Activated T-helper 2 cell treated with anti-CD3 and anti-CD28 coated beads, Interferon-gamma antibody, Interleukin-2, Interleukin-4, amounts not matched to agents 10 μg/mL and 5 μg/mL and 100 μg/mL, durations not matched to agents 14 hours and 24 hours and 36 hours (primary cell): ENCODE measurements at places on chromosomes 2 and 18. TPM values are rescaled to one million over a fixed set of nuclear protein-coding genes. Genes with fewer than 3 reads are reported as not detected.

GRCh38 chr2:190974629-190975361 lies 39.2 kb downstream of the STAT1 start:
- DNase-seq: no peak

- no peak for DNase-seq
Observed at GRCh38 chr18:63477968-63478367, 1.2 kb downstream of the SERPINB5 start.

GRCh38 chr2:29587402-29588190 lies 333.8 kb downstream of the ALK start:
- DNase-seq: no peak

DNA sequence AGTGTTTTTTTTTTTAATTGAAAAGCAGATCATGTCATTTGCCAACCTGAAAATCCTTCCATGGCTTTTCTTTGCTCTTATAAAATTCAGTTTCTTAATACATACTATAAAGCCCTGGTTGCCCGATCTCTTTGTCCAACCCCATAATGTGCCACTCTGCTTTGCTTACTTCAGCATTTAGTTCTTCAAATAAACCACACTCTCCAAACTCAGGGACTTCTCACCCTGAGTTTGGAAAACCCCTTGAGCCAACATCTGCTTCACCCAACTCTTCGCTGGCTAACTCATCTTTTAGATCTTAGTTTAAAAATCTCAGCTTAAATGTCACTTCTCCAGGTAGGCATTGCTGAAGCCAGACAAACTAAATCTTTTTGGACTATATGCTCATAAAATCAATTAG lies 1.3 kb upstream of the STAT1 start:
- no peak for DNase-seq

DNA sequence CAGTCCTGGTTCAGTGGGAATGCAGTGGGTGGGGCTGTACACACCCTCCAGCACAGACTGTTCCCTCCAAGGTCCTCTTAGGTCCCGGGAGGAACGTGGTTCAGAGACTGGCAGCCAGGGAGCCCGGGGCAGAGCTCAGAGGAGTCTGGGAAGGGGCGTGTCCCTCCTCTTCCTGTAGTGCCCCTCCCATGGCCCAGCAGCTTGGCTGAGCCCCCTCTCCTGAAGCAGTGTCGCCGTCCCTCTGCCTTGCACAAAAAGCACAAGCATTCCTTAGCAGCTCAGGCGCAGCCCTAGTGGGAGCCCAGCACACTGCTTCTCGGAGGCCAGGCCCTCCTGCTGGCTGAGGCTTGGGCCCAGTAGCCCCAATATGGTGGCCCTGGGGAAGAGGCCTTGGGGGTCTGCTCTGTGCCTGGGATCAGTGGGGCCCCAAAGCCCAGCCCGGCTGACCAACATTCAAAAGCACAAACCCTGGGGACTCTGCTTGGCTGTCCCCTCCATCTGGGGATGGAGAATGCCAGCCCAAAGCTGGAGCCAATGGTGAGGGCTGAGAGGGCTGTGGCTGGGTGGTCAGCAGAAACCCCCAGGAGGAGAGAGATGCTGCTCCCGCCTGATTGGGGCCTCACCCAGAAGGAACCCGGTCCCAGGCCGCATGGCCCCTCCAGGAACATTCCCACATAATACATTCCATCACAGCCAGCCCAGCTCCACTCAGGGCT lies 17.5 kb upstream of the FAHD2A start:
- no peak for DNase-seq

- DNase-seq: no peak
Observed at GRCh38 chr18:74914648-74915047, 294.3 kb downstream of the PTGR3 start.

DNA sequence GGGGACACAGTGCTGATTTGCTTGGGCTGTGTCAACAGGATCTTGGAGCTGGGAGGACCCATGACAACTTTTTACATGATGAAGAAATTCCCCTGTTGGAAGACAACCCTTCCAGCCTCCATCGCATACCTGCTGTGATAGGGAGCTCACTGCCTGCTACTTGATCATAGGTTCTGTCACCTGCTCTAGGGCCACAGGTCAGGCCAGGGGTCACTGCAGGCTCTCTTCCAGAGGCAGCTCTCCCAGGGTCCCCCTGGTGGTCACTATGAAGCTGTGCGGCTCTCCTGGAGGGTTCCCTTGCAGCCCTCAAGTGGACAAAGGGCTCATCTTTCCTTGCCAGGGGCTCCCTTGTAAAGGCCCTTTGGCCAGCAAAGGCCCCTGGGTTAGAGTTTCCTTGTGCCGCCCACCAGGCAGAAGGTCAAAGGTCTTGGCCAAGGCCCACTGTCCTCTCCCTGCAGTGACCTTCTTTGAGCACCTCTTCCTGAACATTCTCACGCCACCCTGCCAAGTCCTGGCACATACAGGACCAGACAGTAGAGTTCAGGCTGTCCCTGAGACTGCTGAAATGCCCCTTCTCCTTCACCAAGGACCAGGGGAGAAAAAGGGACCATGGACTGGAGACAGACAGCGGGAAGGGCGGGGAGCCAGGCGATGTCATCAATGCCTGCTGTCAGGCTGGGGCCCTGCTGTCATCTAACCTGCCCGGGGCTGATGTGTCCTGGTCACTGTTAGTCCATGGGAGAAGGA lies 345.1 kb downstream of the DYSF start:
- no peak for DNase-seq

DNA sequence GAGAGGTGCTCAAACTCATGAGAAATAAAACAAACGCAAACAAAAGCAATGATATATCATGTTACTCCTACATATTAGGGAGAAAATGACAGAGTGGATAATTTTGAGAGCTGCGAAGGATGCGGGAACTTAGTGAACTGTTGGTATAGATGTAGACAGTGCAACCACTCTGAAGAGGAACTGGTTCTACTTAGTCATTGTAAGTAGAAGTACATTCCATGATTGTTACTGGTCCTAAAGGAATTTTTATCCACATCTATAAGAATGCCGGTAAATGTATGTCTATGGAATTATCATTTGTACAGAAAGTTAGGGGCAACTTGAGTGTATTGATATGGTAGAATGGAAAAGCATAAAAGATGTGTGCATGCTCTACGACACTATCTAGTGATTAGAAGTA lies 1238.4 kb downstream of the LRP1B start:
- no peak for DNase-seq

- no peak for DNase-seq
Observed at GRCh38 chr2:159290289-159290907, 3.9 kb upstream of the WDSUB1 start.

DNA sequence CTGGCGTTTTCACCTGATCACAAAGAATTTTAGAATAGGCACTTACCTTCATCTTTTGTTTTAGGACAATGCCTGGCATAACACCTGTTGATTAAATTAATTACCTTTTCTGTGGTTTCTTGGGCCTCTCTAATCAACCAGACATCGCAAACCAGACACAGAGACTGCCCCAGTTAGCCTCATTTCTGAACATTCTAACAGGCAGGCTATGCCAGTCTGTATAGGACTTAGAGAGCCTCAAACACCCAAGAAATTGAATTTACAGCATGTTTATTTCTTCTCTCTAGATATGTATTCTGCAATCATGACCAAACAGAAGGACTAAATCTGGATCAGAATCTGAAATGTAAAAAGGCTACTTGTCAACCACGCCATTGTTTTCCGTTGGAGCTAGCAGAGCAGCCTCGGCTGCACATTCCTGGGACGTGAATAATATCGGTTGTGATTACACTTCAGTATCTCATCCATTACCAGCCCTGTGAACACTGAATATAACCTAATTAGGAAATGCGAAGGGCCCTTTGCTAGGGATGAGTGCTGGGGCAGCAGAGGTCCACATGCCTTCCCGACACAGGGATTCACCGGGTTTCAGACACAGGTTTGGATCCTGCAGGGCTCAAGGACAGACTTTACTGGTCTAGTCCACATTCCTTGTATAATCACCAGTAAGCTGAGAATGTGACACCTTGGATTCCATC lies 17.5 kb upstream of the CDC42EP3 start:
- no peak for DNase-seq

GRCh38 chr18:78699499-78699898 lies 280.1 kb upstream of the SALL3 start:
- DNase-seq: no peak

GRCh38 chr2:237864444-237864931 lies 5.1 kb downstream of the RAMP1 start:
- no peak for DNase-seq

- DNase-seq: no peak
Observed at GRCh38 chr2:13638181-13638580, 921.4 kb downstream of the TRIB2 start.

- DNase-seq: no peak
Observed at GRCh38 chr2:189601043-189601442, 20.5 kb upstream of the SLC40A1 start.

- DNase-seq: no peak
Observed at GRCh38 chr2:46045888-46046287, 251.3 kb upstream of the EPAS1 start.

- no peak for DNase-seq
Observed at GRCh38 chr18:37122877-37123276, 293.9 kb downstream of the KIAA1328 start.

DNA sequence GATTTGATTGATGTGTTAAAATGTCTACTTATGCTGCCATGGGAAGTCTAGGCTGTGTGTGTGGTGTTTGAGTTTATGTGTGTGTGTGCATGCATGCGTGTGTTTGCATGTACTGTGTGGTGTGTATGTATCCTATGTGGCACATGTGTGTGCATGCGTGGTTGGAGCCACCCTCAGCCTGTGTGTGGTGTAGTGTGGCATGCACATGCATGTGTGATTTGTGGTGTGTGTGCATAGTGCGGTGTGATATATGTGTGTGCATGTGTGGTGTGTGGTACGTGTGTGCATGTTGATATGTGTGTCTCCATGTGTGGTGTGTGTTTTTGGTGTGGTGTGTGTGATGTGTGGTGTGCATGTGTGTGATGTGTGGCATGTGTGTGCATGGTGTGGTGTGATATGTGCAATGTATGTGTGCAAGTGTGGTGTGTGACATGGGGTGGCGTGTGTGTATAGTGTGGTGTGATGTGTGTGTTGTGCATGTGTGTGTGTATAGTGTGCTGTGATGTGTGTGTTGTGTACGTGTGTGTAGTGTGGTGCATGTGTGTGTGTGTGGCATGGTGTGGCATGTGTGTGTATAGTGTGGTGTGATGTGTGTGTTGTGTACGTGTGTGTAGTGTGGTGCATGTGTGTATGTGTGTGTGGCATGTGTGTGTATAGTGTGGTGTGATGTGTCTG lies 66.6 kb upstream of the HDAC4 start:
- no peak for DNase-seq

GRCh38 chr2:27323596-27324285 lies 844 bp upstream of the MPV17 start:
- DNase-seq: no peak

GRCh38 chr2:65742977-65743376 lies 310.6 kb upstream of the SPRED2 start:
- DNase-seq: no peak

DNA sequence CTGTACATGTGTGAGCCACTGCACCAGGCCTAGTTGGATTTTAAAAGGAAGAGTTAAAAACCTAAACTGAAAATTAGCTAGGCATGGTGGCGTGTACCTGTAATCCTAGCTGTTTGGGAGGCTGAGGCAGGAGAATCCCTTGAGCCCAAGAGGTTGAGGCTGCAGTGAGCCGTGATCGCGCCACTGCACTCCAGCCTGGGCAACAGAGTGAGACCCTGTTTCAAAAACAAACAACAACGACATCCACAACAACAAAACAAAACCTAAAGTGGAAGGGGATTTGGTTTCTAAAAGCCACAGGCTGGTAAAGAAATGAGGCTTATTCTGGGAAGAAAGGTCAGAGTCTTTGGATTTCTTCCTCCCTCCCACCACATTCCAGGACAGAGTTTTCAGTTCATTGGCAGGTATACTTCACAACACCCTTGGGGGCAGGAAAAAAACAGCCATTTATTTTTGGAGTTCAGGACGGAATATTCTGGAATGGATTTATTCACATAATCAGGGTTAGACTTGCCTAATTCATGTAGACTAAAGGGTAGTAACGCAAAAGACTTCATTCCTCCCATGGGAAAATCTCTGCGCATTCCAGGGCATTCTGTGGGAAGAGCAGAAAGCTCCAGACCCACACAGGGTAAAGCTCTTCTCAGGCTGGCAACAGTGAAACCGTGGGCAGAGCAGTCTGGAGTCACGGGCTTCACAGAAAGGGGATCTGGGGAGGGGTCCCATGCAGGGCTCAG lies 34.9 kb downstream of the TEX44 start:
- no peak for DNase-seq

DNA sequence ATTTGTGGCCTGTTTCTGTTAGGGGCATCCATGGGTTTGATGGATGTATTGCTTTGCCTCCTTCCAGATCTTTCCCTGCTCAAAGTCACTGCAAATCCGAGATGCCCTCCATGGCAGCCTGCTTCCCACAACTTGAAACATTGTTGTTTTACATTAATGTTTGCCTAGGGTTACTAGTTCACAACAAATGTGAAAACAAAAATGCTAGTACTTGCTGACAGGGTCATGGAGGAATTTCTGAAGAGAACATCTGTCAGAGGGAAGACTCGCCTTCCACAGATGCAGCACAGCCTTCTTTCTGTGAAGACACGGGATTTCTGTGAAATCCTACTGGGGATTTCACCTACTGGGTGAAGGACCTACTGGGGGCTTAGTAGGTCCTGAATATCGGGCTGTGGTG lies 260.0 kb upstream of the FN1 start:
- DNase-seq: no peak

GRCh38 chr2:45771261-45771660 lies 119.8 kb downstream of the PRKCE start:
- no peak for DNase-seq

The SALL3 gene
- total RNA-seq: not detected in 2 replicates

The DUSP19 gene
- 1.6 and 1.9 TPM in 2 replicates for total RNA-seq

The CYP27C1 gene
- not detected in 2 replicates for total RNA-seq

The ANKRD62 gene
- not detected in 2 replicates for total RNA-seq

The PLEKHH2 gene
- total RNA-seq: 21.3 and 25.1 TPM in 2 replicates

The PDE1A gene
- total RNA-seq: not detected in 2 replicates

The FAM237A gene
- total RNA-seq: not detected in 2 replicates

The BOK gene
- total RNA-seq: 0.16 and 0.27 TPM in 2 replicates

The SPC25 gene
- 18.4 and 18.5 TPM in 2 replicates for total RNA-seq
